Vagina (tissue), 2 donors: ENCODE measurements at places on chromosomes 16 and 17.

DNA sequence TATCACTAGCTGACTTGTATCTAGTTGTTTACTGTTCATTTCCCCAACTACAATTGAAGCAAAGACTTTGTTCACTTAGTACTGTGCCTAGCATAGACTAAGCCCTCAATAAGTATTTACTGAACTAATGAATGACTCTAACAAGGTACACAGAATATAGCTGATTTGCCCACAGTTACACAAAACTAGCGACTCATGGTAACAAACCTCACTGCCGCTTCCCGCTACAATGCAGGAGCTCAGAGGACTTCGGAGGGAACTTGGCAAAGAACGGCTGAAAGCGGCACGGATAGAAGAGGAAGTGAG lies 524 bp downstream of the EFTUD2 start:
- H3K27ac ChIP-seq, result peak overlapping the region; percentile 80
- no peaks in the 10 kb centered on the region for H3K27me3 ChIP-seq
- no peaks in the 10 kb centered on the region for H3K36me3 ChIP-seq
- H3K4me3 ChIP-seq, result peak overlapping the region; percentile 82

GRCh38 chr17:55652114-55652823 lies 70.4 kb downstream of the TMEM100 start:
- no peaks in the 10 kb centered on the region for H3K27me3 ChIP-seq
- no peaks in the 10 kb centered on the region for H3K36me3 ChIP-seq
- H3K27ac ChIP-seq, result no peak overlapping the region
- no peak overlapping the region for H3K4me3 ChIP-seq
- no peaks in the 10 kb centered on the region for H3K4me1 ChIP-seq

- peak overlapping the region; percentile 40 for H3K4me3 ChIP-seq
- H3K27me3 ChIP-seq, result no peaks in the 10 kb centered on the region
- H3K4me1 ChIP-seq, result peaks cover 16% of the 10 kb centered on the region
- DNase-seq, result no peak
- H3K27ac ChIP-seq, result peak overlapping the region; percentile 35
- peaks cover 2% of the 10 kb centered on the region for H3K36me3 ChIP-seq
Observed at GRCh38 chr17:57833179-57833939, 16.5 kb downstream of the MRPS23 start.

- no peak overlapping the region for H3K4me3 ChIP-seq
- no peak for DNase-seq
- H3K36me3 ChIP-seq, result no peaks in the 10 kb centered on the region
- no peaks in the 10 kb centered on the region for H3K4me1 ChIP-seq
- no peaks in the 10 kb centered on the region for H3K27me3 ChIP-seq
- no peak overlapping the region for H3K27ac ChIP-seq
Observed at GRCh38 chr16:4813251-4814003, 11.0 kb upstream of the ROGDI start.

- H3K27me3 ChIP-seq, result no peaks in the 10 kb centered on the region
- no peak overlapping the region for H3K27ac ChIP-seq
- DNase-seq, result no peak
- no peaks in the 10 kb centered on the region for H3K36me3 ChIP-seq
- no peaks in the 10 kb centered on the region for H3K4me1 ChIP-seq
- no peak overlapping the region for H3K4me3 ChIP-seq
Observed at GRCh38 chr17:54009502-54009901, 186.8 kb downstream of the KIF2B start.

DNA sequence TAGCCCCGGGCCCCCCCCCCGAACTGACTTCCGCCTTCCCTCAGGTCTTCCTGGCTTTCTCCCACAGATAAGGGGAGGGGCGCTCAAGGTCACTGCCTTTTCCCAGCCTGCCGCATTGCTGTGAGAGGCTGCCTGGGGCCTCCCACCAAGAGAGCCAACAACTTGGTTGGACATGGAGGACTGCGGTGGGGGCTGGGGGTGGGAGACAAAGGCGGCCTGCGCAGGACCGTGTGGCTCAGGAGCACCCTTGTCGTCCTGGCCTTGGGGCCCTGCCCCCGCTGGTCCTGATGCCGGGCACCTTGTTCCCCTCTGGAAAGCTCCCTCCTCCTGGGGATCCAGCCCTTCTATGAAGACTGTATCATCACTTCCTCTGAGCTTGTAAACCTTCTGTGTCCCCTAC lies 105.6 kb upstream of the FOXF1 start:
- no peak for DNase-seq
- H3K27ac ChIP-seq, result no peak overlapping the region
- no peak overlapping the region for H3K4me3 ChIP-seq
- no peaks in the 10 kb centered on the region for H3K27me3 ChIP-seq
- H3K4me1 ChIP-seq, result no peaks in the 10 kb centered on the region

DNA sequence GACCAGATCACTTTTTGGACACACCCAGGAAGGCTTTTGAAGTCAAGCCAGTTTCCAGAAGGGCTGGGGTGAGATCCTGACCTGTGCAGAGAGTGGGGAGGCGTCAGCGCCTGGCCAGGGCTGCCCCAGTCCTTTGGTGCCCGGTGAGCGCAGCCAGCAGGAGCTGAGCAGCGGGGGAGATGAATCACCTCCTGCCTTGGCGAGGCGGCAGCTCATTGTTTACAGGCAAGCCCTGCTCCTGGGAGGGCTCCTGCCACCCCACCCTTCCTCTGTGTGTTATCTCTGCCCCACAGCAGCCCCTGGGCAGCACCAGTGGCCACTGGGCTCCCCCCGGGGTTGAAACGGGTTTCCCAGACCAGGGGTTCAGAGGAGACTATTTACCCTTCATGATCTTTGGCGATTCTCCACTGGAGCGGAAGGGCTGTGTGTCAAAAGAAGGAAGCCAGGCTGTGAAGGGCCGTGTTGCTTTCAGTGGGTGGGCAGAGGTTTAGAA lies 14.1 kb upstream of the ITGB4 start:
- no peak overlapping the region for H3K4me3 ChIP-seq
- no peak for DNase-seq
- H3K27me3 ChIP-seq, result no peaks in the 10 kb centered on the region
- H3K36me3 ChIP-seq, result peaks cover 7% of the 10 kb centered on the region
- peaks cover 19% of the 10 kb centered on the region for H3K4me1 ChIP-seq

DNA sequence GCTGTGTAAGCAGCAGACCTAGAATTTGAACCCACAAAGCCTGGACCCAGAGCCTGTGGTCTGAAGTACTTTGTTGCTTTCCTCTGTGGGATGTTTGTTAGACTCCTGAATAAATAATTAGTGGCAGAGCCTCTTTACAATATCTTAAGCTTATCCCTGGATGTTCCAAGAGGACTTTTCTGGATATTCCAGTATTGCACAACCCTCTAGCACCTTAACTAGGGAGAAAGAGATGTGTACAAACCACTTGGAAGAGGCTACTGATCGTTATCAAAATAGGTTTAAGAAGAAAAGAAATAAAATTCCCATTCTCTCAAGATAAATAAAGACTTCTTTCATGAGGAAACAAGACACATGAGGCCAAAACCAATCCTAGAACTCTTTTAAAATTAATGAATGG lies 632.4 kb downstream of the CDH11 start:
- H3K4me1 ChIP-seq, result no peaks in the 10 kb centered on the region
- no peak overlapping the region for H3K27ac ChIP-seq
- H3K36me3 ChIP-seq, result no peaks in the 10 kb centered on the region
- no peak for DNase-seq
- H3K4me3 ChIP-seq, result no peak overlapping the region
- H3K27me3 ChIP-seq, result no peaks in the 10 kb centered on the region

DNA sequence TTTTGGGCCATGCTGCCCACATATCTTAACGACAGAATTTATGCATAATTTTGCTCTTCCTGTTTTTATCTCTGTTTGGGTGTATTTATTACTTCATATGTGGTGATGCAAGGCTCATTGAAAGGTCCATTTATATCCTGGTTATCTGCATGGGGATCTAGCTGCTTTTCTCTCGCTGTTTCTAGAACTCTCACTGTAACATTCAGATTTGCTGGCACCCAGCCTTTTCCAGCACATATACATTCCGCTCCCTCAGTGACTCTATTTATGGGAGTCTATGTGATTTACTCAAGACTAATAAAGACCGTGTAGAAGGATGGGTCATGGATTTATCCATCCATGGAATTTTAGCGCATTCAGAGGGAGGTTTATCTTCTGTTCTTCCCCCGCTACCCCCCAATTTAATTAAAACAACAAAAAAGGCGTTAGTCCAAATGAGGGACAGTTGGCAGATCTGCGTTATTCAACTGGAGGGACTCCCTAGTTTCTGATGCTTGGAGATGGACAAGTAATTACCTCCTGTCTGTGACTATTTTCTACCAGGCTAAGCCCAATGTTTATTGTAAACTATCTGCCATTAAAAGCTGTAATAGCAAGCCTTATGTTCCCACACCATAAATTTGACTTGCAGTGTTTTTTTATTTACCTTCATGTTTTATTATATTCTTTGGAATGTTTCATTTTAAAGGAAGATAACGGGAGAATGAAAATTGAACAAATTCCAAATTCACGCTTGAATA lies 19.8 kb upstream of the MARCHF10 start:
- H3K27me3 ChIP-seq, result no peaks in the 10 kb centered on the region
- H3K4me3 ChIP-seq, result no peak overlapping the region
- no peak overlapping the region for H3K27ac ChIP-seq
- DNase-seq, result no peak
- H3K4me1 ChIP-seq, result no peaks in the 10 kb centered on the region

DNA sequence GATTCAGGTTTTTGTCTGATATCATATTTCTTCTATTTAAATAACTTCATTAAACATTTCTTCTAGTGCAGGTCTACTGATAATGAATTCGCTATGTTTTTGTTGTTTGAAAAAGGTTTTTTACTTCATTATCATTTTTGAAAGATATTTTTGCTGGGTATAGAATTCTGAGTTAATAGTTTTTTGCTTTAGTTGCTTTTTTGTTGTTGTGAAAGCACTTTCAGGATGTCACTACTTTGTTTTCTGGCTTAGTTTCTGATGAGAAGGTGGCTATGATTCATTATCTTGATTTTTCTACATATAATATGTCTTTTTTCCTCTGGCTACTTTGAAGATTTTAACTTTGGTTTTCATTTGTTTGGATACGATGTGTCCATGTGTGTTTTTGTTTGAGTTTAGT lies 3.5 kb downstream of the ZFP1 start:
- H3K4me3 ChIP-seq, result no peak overlapping the region
- H3K27ac ChIP-seq, result no peak overlapping the region
- no peak for DNase-seq
- no peaks in the 10 kb centered on the region for H3K27me3 ChIP-seq

DNA sequence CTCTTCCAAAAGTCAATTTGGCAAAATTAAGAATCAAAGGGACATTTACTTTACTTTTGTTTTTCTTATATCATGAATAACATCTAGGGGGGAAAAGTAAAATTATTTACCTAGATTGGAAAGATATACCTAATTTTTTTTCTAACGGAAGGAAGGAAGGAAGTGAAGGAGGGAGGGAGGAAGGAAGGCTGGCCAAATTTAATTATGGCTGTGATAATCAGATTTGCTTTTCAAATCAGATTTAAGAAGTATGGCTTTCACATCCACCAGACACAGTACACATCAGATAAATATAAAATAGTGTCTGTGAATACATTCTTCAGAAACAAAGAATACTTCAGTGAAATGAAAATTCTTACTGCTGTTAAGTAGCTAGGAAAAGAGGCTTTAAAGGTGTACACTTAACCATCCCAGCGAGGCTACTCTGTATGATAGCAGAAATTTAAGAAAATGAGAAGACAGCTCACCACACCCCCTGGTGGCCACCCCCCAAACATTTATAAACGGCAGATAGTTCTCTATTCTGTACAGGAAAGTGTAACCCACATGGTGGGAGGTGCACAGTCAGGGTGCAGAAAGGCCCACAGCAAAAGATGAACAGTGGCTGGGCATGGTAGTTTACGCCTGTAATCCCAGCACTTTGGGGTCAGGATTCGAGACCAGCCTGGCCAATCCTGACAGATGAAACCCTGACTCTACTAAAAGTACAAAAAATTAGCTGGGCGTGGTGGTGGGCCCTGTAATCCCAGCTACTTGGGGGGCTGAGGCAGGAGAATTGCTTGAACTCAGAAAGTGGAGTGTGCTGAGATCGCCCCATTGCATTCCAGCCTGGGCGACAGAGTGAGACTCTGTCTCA lies 150.8 kb downstream of the SSH2 start:
- no peak for DNase-seq
- H3K4me3 ChIP-seq, result no peak overlapping the region
- no peak overlapping the region for H3K27ac ChIP-seq
- H3K36me3 ChIP-seq, result no peaks in the 10 kb centered on the region
- peaks cover 4% of the 10 kb centered on the region for H3K4me1 ChIP-seq
- no peaks in the 10 kb centered on the region for H3K27me3 ChIP-seq

- no peak overlapping the region for H3K4me3 ChIP-seq
- no peaks in the 10 kb centered on the region for H3K4me1 ChIP-seq
- no peak for DNase-seq
- H3K27me3 ChIP-seq, result no peaks in the 10 kb centered on the region
Observed at GRCh38 chr17:79053251-79053925, 21.2 kb upstream of the ENGASE start.

- H3K36me3 ChIP-seq, result no peaks in the 10 kb centered on the region
- no peak overlapping the region for H3K4me3 ChIP-seq
- no peak for DNase-seq
- no peak overlapping the region for H3K27ac ChIP-seq
- peaks cover 12% of the 10 kb centered on the region for H3K4me1 ChIP-seq
Observed at GRCh38 chr17:48494335-48494734, 36.5 kb downstream of the HOXB1 start.

GRCh38 chr17:75067856-75068255 lies 19.9 kb upstream of the SLC16A5 start:
- H3K4me1 ChIP-seq, result no peaks in the 10 kb centered on the region
- H3K27me3 ChIP-seq, result no peaks in the 10 kb centered on the region
- DNase-seq, result no peak
- no peak overlapping the region for H3K27ac ChIP-seq
- no peak overlapping the region for H3K4me3 ChIP-seq

- H3K27ac ChIP-seq, result no peak overlapping the region
- no peak overlapping the region for H3K4me3 ChIP-seq
- no peaks in the 10 kb centered on the region for H3K36me3 ChIP-seq
- no peaks in the 10 kb centered on the region for H3K27me3 ChIP-seq
Observed at GRCh38 chr17:9890124-9890523, 14.9 kb downstream of the RCVRN start.

- no peaks in the 10 kb centered on the region for H3K27me3 ChIP-seq
- H3K4me3 ChIP-seq, result no peak overlapping the region
- no peak overlapping the region for H3K27ac ChIP-seq
- H3K36me3 ChIP-seq, result peaks cover 4% of the 10 kb centered on the region
- peaks cover 59% of the 10 kb centered on the region for H3K4me1 ChIP-seq
Observed at GRCh38 chr16:66746048-66746447, 5.4 kb downstream of the DYNC1LI2 start.

DNA sequence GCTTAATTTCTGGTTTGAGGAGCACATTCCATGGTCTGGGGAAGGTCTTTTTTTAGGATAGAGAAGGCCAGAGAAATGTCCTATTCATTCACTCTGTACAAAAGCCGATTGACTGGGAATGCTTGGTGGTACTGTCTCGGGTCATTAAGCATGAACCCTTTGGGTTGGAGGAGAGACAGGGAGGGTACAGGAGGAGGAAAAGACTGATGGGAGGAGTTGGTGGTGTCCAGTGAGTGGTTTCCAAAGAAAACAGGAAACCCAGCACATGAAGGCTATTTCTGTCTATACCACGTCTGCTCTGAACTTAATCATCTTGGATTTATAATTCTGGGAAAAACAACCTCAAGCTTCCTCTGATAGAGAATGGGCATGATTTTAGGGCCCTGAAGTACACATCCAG lies 111.9 kb downstream of the XYLT1 start:
- H3K27me3 ChIP-seq, result no peaks in the 10 kb centered on the region
- H3K4me3 ChIP-seq, result no peak overlapping the region
- no peaks in the 10 kb centered on the region for H3K36me3 ChIP-seq
